ENCODE measurements at places on chromosomes 11 and 22.

- DNase-seq: no peak
Measured at GRCh38 chr22:49243335-49243734, 584.3 kb downstream of the BRD1 start.

DNA sequence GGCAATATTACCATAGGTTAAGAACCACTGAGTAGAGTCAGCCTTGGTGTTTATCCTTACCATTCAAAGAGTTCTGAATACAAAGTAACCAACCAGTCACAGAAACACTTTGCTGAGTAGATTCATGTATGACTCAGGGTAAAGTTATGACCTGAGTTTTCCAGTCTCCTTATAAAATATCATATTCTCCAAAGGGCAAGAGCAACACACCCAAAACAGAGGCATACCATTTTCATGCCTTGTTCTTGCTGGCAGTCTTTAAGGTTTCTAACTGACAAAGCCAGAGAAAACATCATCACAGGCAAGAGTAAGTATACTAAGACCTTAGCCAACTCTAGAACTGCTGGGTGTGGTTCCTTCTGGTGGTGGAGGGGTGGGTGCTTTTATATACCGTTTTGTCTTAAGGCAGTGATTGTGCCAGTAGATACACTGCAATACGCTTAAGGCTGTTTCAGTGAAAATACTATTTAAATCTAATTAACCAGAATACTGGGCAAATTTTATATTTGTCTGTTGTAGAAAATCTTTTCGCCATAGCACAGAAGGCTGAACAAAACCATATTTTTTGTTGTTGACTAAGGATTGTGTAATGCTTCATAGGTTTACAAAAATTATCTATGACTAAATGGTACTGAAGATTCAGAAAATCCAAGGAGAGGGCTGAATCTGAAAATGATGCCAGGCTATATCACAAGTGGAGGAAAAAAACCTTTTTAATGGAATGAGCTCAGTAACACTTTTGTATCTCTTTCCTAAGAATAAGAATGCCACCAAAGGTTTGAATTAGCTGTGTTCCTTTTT is 3.0 kb downstream of the ATL3 start:
- DNase-seq: no peak

DNA sequence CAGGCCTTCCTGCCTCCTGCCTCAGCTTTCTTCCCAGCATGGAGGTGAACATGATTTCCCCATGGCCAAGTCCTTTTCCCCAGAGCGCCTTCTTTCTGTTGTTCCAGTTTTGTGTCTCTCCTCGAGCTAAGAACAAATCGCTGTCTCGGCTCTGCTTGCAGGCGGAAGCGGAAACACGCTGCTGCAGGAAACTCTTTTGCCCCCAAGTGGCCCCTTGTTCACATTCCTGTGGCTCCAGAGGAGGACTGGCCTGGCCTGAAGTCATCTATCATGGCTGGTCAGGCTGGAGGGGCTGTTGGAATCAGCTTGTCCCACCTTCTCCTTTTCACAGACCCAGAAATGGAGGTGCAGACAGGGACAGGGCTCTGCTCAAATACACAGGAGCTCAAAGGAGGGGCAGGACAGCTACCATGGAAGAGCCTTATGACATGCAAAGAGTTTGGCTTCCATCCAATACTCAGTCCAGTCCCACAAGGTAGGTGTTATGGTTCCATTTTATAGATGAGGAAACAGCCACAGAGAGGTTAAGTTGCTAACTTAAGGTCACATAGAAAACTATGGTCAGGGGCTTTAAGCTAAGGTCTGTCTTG is 182.2 kb upstream of the SYT13 start:
- DNase-seq: peak; percentile 71

DNA sequence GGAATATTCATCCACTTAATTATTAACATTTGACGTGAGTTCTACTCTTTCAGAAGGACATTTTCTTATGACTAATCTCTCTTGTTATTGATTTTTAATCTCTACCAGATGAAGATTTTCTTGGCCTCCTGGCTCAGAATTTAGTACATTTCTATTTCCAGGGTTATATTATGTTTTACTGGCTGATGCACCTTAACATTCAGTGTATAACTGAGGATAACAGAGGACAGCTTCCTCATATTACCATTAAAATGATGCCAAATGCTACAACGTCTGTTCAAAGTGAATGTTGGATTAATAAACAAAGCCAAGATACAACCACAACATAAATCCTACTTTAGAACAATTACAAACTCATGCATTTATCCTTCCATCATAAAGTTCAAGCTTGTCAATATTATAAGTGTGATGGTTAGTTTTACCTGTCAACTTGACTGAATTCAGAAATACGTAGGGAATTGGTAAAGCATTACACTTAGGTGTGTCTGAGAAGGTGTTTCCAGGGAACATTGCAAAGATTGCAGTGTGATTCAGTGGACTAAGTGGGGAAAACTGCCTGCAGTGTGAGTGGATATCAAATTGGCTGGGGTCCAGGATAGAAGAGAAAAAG is 485.2 kb downstream of the LRRC4C start:
- no peak for DNase-seq

- DNase-seq: no peak
Measured at GRCh38 chr11:27451244-27451965, 21.2 kb downstream of the LGR4 start.

DNA sequence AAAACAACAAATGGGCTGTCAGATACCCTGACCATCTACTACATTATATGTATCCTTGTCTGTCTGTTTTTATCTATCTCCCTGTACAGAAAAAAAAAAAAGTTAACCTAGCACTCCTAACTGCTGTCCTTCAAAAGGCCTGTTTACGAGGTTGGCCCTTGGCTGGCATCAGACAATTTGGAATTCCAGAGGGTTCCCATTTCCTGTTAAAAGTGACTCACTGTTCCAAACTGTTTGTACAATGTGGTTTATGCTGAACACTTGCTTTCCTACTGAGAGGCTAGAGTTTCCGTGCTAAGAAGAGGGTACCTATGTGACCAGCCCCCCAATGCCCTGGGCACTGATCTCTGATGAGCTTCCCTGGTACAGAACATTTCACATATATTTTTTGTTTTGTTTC is 65.9 kb upstream of the HMGXB4 start:
- DNase-seq: no peak

- DNase-seq: no peak
Measured at GRCh38 chr22:35352214-35353111, 28.4 kb upstream of the HMOX1 start.

GRCh38 chr11:128246810-128247594 is 340.4 kb downstream of the ETS1 start:
- no peak for DNase-seq

- DNase-seq: no peak
Measured at GRCh38 chr22:49320714-49321476, 506.8 kb downstream of the BRD1 start.

DNA sequence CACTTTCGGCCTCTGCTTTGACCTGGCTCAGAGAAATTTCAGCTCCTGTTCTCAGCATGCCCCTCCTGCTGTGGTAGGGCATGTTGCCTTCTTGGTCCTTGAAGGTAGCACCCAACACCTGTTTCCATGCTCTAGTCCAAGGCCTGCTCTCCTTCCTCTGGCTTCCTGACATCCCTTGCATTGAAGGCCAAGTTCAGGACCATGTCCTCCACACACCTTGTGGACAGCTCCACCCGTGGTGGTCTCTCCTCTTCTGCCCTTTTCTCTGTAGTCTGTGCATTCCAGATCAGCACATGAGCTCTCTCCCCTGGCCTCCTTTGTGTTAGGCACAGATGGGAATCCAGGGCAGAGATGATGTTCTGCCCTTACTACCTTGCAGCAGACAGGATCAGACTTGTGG is 225.3 kb downstream of the ADAMTS15 start:
- no peak for DNase-seq

GRCh38 chr11:12200991-12201985 is 90.9 kb downstream of the MICAL2 start:
- peak; percentile 71 for DNase-seq

GRCh38 chr11:65503368-65503948 is 4.6 kb downstream of the MALAT1 start:
- no peak for DNase-seq

GRCh38 chr22:36415415-36416168 is 27.8 kb upstream of the MYH9 start:
- DNase-seq: no peak
